Natural killer cell treated with Interleukin-12 subunit alpha and Interleukin-12 subunit beta and Interleukin-15 and Interleukin-18, amount 100 ng/mL, for 72 hours (primary cell): ENCODE measurements at places on chromosomes 13 and 19.

DNA sequence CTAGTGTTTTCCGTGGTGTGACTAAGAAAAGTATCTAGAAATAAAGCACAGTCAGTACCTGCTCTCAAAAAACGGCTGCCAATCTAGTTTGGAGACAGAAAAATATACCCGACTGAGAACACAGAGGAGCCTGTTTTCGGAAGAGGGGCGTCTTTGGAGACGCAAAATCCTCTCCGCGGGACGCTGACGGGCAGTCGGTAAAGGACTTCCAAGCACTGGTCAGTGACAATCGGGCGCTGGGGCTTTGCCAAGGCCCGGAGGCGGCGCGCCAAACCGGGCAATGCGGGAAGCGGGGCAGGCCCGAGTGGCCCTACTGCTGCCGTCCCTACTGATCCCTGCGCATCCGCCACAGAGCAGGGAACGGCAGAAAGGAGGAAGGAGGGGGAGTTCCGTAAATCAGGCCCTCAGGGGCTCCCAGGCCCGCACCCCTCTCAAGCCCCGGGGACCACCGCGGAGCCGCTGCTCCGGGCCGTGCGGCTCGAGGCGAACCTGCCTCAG is 588 bp upstream of the DPY19L3 start:
- no peak for DNase-seq

GRCh38 chr19:1610579-1610978 is 5.3 kb upstream of the UQCR11 start:
- no peak for DNase-seq

GRCh38 chr19:55460670-55461258 is 678 bp downstream of the ISOC2 start:
- no peak for DNase-seq

GRCh38 chr13:38952827-38953226 is 37.8 kb downstream of the STOML3 start:
- DNase-seq: no peak

DNA sequence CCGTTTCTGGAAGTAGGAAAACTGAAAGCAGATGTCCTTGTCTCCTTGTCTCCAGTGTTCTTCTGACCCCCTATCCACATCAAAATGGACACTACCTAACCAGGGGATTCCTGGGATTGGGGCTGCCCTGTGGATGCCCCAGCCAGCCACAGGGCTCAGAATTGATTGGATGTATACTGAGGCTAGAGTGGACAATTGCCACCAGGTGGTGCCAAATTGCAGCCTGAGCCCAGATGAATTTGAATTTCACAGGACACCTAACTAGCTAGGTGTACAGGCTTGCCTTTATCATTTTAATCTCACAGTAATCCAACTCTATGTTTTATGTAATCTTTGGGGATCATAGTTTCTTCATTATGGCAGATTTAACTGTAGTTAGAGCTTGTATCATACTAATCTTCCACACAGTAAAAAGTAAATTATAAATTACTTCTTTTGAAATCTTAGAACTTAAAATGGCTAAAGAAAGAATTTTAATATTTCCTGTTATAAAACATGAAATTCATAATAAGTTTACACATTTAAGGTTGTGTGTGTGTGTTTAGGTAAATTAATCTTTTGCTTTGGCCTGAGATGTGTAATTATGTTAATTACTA is 58.0 kb downstream of the PIBF1 start:
- peak; percentile 59 for DNase-seq

DNA sequence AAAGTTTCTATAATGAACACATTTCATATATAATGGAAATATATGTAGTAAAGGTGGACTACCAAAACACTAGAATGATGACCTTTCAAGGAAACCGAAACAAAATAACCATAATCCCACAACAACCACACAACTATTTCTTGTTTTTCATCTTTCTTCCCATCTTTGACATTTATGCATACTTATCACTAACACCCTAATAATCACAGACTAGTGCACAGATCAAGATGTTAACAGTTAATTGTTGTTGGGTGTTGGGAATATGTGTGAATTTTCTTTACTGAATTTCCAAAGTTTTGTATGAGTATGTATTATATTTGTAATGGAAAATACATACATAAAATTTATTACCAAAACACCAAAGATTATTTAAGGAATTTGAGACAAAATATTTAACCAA is 30.3 kb downstream of the PEG3 start:
- no peak for DNase-seq

- no peak for DNase-seq
These were observed 309.5 kb downstream of the TEX29 start for GRCh38 chr13:111629926-111630325.

- DNase-seq: no peak
These were observed 4.9 kb upstream of the SNRNP70 start for GRCh38 chr19:49080392-49080791.

DNA sequence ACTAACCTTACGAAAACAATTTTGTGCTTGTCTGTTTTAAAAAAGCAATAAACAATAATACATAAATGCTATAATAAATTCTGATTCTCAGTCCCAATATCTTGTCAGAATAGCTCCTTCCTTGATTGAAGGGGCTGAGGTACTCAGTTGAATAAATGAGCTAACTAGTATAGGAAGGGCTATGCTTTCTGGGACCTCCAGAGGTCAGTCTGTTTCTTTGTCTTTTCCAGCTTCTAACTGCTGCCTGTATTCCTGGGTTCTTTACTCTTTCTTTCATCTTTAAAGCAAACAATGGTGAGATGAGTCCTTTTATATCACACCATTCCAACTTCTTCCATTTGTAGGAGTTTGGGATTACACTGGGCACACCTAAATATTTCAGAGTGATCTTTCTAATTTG is 1297.0 kb upstream of the ATXN8OS start:
- DNase-seq: no peak

DNA sequence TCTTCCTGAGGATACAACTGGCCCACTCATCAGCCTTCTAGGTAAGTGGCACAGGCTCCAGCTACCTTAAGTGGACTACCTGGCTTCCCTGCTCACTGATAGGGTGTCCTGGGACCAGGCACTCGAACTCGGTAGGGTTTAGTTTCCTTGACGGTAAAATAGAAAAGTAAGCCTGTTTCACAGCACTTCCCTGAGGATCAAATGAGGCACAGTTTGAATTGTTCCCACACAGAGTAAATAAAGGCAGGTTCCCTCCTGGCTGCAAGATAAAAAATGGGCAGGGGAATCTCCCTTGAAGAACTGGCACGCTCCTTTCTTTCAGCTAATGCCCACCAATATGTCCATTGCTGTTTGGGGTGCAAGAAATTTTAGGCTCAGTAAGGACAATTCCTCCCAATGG is 1.1 kb upstream of the FAM124A start:
- DNase-seq: no peak

GRCh38 chr13:43441464-43441863 is 345.3 kb downstream of the ENOX1 start:
- DNase-seq: no peak

DNA sequence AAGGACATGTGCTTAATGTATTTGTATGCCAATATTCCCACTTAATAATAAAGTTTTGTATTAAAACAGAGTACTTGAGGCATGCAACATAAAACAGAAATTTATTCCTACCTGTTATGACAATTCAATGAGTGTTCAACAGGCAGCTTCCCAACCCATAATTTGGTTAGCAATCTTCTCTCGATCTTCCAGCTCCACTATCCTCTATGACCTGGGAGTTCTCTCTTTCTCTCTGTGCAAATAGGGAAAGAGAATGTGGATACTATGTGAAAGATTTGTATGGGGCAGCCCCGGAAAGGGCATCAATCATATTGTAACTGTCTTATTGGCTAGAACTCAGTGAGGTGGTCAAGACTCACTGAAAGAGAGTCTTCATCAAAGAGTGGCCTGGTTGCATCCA is 644.9 kb upstream of the PCDH20 start:
- no peak for DNase-seq

- DNase-seq: no peak
These were observed at the start of gene ELL for GRCh38 chr19:18521692-18522123. TSS of gene ELL (minus strand) at chr19:18522070. CDS start at chr19:18522055, 15 bp downstream.

DNA sequence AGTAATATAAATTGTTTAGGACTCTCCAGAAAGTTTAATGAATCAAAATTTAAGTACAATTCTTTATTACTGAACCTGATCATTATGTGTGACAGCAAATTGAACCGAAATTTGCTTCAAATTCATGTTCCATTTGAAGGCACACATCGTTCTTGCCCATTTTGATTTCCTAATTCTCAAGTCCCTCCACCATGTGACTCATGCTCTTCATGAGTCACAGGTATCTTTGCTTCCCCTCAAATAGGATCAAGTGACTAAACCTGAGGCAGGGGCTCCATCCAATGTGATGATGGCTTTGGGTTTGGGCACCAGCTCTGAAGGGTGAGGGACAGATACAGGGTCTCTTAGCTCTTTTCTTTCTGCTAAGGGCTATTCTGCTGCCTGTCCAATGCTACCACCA is 86.1 kb downstream of the THSD1 start:
- no peak for DNase-seq

DNA sequence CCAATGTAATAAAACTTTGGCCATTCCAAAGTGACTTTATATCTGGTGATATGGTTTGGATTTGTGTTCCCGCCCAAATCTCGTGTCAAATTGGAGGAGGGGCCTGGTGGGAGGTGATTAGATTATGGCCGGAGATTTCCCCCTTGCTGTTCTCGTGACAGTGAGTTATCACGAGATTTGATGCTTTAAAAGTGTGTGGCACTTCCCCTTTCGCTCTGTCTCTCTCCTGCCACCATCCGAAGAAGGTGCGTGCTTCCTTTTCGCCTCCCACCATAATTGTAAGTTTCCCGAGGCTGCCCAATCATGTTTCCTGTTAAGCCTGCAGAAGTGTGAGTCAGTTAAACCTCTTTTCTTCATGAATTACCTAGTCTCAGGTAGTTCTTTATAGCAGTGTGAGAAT is 9.3 kb upstream of the NALCN start:
- DNase-seq: no peak

- DNase-seq: no peak
These were observed 16.8 kb downstream of the XAB2 start for GRCh38 chr19:7612282-7613274.

- DNase-seq: no peak
These were observed 6.6 kb downstream of the GRIN3B start for GRCh38 chr19:1006711-1007398.

GRCh38 chr13:47718556-47718955 is 282.5 kb downstream of the SUCLA2 start:
- no peak for DNase-seq

- no peak for DNase-seq
These were observed 4.3 kb upstream of the POSTN start for GRCh38 chr13:37602733-37603381.

DNA sequence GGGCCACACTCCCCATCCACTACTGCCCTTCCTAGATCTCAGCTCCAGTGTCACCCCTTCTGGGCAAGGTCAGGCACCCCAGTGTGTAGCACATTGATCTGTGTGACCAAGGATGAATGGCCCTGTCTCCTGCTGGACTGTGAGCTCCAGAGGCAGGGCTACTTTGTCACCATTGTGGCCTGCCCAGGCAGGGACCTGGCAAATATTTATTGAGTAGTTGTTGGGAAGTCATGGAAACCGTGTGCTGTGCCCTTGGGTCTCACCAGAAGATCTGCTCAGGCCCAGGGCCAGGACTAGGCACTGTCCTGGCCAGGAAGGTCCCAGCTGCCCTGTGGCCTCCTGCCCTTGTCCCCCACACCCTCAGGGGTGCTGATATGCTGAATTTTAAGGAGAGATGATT is 10.5 kb downstream of the NACC1 start:
- no peak for DNase-seq

DNA sequence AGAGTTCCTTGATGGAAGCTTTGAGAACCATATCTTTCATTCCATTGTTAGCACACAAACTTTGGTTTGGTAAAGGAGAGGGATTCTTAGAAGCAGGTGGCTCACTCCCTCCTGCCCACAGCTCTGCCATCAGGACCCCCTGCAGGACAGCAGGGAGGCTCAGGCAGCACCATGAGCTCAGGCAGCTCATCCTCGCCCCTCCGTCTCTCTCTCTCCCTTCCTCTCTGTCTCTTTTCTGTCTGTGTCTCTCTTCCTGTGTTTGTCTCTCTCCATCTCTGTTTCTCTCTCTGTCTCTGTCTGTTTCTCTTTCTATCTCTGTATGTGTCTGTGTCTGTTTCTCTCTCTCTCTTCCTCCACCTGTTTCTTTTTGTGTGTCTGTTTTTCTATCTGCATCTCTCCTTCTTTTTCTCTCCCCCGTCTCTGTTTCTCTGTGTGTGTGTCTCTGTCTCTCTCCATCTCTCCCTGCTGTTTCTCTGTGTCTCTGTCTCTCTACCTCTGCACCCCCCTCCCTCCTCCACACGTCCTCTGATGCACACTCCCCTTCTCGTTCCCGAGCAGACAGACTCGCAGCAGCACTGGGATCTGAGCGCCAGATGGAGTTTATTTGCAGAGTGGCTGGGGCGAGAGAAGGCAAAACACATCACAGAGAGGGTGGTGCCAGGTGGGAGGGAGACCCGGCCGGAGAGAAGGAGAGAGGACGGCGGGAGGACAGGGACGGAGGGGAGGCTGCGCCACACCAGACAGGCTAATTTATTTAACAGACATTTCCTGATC is 8.7 kb downstream of the SBK2 start:
- no peak for DNase-seq

DNA sequence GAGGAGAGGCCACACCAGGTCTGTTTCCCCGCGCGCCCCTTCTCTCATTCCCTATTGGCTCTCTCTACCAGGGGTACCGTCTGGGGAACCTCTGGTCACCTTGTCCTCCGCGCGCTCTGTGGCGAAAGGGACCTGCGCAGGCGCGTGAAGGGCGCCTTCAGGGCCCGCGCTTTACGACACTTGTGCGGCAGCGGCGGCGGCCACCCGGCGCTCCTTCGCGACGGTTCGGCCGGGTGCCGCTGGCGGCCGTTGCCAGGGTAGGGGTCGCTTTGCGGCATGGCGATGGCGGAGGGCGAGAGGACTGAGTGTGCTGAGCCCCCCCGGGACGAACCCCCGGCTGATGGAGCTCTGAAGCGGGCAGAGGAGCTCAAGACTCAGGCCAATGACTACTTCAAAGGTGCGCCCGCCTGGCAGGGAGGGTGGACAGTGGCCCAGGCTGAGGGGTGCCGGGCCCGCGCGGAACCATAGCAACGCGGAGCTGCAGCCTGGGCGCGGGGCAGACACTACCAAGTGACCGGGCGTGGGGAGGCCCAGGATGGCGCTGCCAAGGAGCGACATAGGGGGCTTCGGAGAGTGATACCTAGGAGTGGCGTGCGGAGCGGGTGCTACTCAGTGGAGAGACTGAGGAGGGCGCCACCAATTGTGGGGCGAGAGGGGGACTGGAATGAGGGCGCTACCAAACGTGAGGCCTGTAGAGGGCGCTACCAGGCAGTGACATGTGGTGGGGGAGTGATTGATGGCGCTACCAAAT is at the start of gene PPP5C:
Gene PPP5C (plus strand): TSS at position 267 of the 751 bp plus-strand sequence. CDS start 10 bp downstream, at position 277.
- DNase-seq: peak; percentile 95

- no peak for DNase-seq
These were observed 22.4 kb downstream of the CPT1C start for GRCh38 chr19:49713236-49713845.

GRCh38 chr13:65472336-65472735 is 1757.8 kb downstream of the PCDH9 start:
- DNase-seq: no peak

- no peak for DNase-seq
These were observed 64.2 kb upstream of the FAM216B start for GRCh38 chr13:42717176-42717575.
